Effector memory CD4-positive, alpha-beta T cell (primary cell): ENCODE measurements at places on chromosomes 11 and 22.
A peak's percentile ranks its signal among the peaks of the same experiment; 100 is the strongest.

GRCh38 chr11:79242616-79243015, 198.2 kb downstream of the TENM4 start:
- DNase-seq = no peak

GRCh38 chr11:46181843-46182424, 60.7 kb upstream of the PHF21A start:
- DNase-seq = no peak

DNA sequence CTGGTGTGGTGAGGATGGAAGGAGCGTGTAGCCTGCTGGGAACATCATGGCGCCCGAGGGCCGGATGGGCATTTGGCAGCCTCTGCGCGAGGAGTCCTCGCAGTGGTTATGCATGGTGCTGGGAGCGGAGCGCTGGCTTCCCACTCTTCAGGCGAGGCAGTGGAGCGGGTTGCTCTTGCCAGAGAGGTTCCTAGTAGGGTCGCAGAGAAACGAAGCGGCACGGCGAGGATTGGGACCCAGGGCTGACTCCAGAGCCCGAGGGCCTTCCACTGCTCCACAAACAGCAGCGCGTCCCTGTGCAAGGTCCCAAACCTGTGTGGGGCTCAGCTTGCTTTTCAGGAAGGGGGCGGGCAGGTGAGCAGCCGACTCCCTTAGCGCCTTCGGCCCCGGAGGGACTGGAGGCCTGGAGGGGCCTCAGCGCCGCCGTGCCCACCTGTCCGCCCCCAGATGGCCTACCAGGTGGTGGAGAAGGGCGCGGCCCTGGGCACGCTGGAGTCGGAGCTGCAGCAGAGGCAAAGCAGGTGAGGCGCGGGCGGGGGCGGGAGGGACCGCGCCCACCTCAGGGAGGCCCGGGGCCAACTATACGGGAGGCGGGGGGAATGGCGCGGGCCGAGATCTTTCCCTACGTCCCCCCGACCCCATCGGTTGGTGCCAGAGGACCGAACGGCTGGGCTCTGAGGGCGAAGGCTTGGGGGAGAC, 7.2 kb downstream of the ATG16L2 start:
- no peak for DNase-seq

DNA sequence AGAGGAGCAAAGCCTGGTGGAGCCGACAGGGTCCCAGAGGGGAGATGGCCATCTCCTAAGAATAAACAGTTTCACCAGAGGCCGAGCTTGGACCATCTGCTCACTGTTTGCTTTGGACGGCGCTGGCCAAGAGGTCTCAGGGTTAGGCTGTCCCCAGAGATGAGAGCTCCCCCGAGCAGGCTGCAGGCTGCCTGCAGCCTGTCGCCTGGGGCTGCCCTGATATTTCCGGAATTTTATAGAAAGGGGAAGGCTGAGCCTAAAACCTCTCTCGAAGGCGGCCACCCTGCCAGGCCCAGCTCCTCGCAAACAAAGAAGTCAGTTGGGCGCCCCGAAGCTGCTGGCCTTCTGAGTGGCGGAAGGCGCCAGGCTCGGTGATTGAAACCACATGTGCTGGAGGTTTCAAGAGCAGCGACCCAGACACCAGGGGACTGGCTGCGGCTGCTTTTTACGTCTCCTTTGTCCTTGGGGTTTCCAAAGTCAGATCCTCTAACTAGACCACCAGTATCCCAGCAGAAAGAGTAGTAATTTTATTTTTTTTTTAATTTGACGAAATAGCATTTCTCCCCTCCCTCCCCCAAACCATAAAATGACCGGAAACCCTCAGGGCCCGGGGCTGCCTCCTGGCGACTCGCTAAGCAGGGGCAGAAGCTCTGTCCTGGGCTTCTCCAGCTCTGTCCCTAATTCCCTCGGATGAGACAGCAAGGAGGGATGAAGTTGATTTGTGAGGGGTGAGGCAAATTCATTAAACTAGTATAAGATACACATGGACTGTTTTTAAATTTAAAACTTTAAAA, 57.4 kb downstream of the CLMP start:
- no peak for DNase-seq

DNA sequence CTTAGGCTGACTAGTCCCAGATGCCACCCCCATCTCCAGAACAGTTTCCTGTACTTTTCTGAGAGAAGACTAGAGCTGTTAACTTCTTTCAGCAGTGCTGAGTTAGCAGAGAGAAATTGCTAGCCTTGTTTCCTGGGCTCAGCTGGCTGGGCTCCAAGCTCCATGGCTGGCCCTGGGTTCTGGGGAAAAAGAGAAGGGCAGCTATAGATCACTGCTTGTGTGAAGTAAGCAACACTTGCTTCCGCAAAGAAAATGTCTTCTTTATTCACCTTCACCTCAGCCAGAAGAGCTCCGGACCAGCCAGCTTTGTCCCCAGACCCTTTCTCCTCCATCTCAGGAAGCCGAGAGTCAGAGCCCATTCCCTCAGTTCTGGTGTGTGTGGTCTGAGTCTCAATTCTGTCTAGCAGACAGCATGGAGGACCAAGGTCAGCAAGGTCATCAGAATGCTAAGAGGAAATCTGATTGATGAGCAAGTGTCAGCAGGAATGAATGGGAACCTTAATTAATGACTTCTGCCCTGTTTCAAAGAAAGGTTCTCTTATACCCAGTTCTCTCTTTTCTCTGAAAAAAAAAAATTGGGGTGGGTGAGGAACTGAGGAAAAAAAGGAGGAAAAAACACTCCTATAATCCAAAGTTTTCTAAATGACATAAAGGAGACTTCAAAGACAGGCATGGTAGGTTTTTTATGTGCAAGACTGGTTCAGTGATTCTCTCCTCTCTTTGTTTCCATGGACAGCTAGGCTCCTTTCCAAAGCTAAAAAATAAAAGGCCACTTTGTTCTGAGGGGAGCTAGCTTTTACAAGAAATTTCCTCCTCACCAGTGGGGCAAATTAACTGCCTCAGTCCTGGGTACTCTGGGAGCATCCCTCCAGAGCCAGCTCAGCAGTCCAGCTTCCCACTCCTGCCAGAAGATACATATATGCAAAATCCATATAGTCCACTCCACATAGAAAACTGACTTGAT, 63.6 kb upstream of the FAM181B start:
- no peak for DNase-seq

- no peak for DNase-seq
Measured at GRCh38 chr11:67436459-67437081, 912 bp downstream of the PTPRCAP start.

DNA sequence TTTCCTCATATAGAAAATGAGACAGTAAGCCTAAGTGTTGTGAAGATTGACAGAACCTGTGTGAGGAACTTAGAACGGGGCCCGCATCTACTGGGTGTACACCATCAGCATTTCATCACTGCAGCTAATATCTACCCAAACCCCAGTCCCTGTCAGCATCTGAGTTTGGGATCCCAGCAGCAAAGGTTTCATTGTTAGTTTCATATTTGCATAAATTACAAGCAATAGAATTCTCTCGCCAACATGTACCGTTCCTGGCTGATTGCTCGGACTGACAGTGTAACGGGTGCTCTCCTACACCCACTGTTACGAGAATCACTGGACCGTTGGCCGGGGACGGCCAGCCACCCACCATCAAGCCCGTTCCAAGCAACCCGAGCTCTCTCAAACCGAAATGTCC, 10.4 kb upstream of the TMPRSS6 start:
- no peak for DNase-seq

GRCh38 chr22:22825213-22825593, 62.4 kb upstream of the IGLL5 start:
- no peak for DNase-seq

DNA sequence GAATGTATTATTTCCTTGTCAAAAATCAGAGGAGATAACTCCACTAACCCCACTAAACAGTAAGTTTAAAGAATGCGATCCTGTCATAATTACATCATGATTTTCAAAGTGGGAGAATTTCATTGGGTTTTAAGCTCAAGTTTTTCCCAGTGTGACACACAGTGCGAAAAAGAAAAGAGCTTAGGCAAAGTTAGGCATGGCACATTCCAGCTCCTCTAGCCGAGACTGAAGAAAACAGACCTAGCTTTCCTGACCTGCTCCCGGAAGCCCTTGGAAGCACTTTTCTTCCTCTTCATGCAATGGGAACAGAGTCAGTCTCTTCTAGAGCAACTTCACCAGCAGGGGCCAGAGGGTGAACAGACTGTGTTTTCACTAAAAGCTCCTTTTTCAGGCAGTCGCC, 76.6 kb upstream of the AKIP1 start:
- DNase-seq = no peak

GRCh38 chr11:32829157-32829679, 509 bp upstream of the PRRG4 start:
- no peak for DNase-seq

GRCh38 chr22:19387575-19387974, 44.0 kb downstream of the HIRA start:
- DNase-seq = no peak

DNA sequence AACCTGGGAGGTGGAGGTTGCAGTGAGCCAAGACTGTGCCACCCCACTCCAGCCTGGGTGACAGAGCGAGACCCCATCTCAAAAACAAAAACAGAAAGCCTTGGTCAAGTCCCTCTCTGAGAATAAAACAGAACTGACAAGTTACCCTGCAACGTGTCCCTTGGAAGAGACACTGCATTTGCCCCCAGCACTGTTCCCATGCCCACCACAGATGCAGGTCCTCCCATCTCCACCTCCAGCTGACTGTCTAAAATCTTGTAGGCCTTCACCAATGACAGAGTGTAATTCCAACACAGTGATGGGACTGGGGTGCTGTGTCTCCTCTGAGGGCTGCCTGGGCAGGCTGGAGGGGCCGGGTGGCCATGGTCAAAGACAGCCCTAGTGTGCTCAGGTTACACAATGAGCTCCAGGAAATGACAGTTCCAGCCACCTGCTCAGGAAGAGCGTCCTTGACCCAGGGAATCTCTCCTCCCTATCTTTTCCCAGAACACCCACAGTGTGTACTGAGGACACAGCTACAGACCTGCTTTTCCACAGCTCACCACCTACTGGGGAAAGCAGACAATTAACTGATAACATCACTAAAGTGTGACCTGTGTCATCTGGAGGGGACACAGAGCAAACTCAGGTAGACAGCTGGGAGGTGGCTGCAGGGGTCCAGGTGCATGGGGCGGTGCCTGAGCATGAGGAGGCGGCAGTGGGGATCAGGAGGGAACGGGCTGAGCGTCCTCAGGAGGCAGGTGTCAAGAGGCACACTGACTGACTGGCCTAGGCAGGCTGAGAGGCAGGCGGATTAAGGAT, 56.4 kb downstream of the ARFGAP3 start:
- no peak for DNase-seq

- no peak for DNase-seq
Measured at GRCh38 chr11:8063324-8063723, 17.7 kb upstream of the TUB start.

DNA sequence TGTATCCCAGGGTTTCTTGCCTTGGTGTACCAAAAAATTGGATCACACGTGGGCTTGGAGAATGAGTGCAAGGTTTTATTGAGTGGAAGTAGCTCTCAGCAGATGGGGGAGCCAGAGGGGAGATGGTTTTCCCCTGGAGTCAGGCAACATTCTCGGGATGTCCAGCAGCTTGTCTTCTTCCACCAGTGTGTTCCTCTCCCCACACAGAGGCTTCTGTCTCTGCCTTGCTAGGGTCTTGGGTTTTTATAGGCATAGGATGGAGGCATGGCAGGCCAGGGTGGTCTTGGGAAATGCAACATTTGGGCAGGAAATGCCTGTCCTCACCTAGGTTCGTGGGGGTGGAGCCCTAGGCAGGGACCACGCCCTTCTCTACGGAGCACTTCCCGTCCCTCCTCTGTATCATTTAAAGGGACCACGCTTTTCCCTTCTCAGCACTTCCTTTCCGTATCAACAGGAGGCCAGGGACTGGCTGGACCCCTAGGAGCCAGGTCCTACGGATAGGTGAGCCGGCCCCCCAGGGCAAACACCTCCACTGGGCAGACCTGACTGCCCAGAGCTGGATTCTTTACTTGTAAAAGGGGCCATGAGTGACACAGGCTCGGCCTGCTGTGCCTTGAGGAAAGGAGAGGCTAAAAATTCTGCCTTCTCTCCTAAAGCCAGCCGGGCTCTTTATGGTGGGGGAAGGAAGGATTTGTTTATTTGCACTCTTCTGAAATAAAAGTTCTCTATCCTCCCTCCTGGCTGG, 55.3 kb upstream of the CCDC188 start:
- peak; percentile 29 for DNase-seq

GRCh38 chr22:37240941-37241320, 3.1 kb downstream of the RAC2 start:
- DNase-seq = no peak

GRCh38 chr11:1949302-1949701, 2.2 kb downstream of the MRPL23 start:
- DNase-seq = no peak

DNA sequence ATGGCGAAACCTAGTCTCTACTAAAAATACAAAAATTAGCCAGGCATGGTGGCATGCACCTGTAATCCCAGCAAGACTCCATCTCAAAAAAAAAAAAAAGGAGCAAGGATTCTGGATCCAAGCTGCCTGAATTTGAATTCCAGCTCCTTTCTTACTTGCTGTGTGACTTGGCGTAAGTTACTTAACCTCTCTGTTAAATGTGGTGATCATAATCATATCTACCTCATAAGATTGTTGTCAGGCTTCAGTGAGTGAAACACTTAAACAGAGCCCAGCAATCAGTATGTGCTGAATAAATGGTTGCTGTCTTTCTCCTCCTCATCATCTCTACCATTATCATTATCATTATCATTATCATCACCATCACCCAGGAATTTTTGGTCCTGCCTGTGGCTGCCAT, 2.7 kb downstream of the MB start:
- DNase-seq = no peak

DNA sequence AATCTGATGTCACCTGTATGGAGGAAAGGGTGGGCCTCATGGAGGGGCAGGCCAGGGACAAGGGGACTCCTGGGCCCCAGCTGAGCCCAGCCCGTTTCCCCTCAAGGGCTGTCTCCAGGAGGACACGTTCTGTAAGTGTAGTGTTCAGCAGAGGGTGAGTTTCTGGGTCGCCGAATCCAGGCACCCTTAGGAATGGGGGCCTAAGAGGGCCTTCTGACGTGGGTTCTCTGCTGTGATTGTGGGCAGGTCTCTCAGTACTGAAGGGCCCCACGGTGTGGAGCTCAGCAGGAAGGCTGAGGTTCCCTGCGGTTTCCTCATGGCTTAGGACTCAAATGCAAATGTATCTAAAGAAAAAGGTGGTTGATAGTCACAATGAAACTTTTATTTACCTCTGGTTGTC, 6.5 kb downstream of the PTDSS2 start:
- peak; percentile 30 for DNase-seq

DNA sequence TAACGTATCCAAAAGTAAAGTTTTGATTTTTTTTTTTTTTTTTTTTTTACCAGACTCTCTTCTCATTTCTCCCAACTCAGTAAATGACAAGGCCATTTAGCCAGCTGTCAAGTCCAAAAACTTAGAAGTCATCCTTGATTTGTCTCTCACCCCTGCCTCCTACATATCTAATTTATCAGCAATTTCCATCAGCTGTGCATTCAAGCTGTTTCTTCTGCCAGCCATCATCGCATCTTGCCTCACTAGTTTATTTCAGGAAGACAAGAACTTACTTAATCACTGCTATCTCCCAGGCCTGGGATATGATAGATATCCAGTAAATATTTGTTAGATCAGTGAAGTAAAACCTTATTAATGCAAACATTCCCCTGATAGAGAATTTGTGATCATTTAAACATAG, 47.6 kb downstream of the SCGB1A1 start:
- no peak for DNase-seq
